Thoracic aorta (tissue), 2 donors: ENCODE measurements at places on chromosomes 4 and X. TPM values are rescaled to one million over a fixed set of nuclear protein-coding genes. Genes with fewer than 3 reads are reported as not detected.

ADAM29 gene
- not detected for total RNA-seq

ZNF630 gene
- 3.2 TPM for total RNA-seq

TLL1 gene
- total RNA-seq, result 3.7 TPM

MEPE gene
- not detected for total RNA-seq

ELF4 gene
- 11.1 TPM for total RNA-seq

SLC10A6 gene
- total RNA-seq, result 4.2 TPM

BLTP1 gene
- total RNA-seq, result 105 TPM

SH3RF1 gene
- total RNA-seq, result 21.9 TPM

BEX4 gene
- 28.3 TPM for total RNA-seq

RAB41 gene
- not detected for total RNA-seq

ELK1 gene
- total RNA-seq, result 33.4 TPM

MAMLD1 gene
- 8.3 TPM for total RNA-seq

DCAF12L2 gene
- 0.14 TPM for total RNA-seq

NEUROG2 gene
- not detected for total RNA-seq

GPR34 gene
- 28.0 TPM for total RNA-seq

HOPX gene
- 3.1 TPM for total RNA-seq

NUP62CL gene
- total RNA-seq, result not detected

MAGEA11 gene
- total RNA-seq, result not detected

CC2D2A gene
- total RNA-seq, result 59.8 TPM

GAGE1 gene
- not detected for total RNA-seq

KIAA0232 gene
- 80.8 TPM for total RNA-seq

FGFR3 gene
- 0.68 TPM for total RNA-seq

ASB9 gene
- 1.2 TPM for total RNA-seq

CFP gene
- total RNA-seq, result 13.1 TPM

NXF2 gene
- total RNA-seq, result not detected

TLR1 gene
- total RNA-seq, result 16.1 TPM

PITX2 gene
- not detected for total RNA-seq

PRKG2 gene
- total RNA-seq, result not detected

TMEM31 gene
- not detected for total RNA-seq

HNRNPD gene
- 110 TPM for total RNA-seq

FHDC1 gene
- total RNA-seq, result 0.27 TPM

GUCY2F gene
- not detected for total RNA-seq

MAGEA6 gene
- not detected for total RNA-seq

SMARCA1 gene
- 34.0 TPM for total RNA-seq

ZFP42 gene
- total RNA-seq, result not detected

KCTD8 gene
- total RNA-seq, result 1.8 TPM

GPR82 gene
- total RNA-seq, result 0.41 TPM

WFS1 gene
- total RNA-seq, result 131 TPM

ZNF827 gene
- total RNA-seq, result 20.2 TPM

PGAM4 gene
- not detected for total RNA-seq
